ENCODE measurements at places on chromosomes 6 and 20.
A peak's percentile ranks its signal among the peaks of the same experiment; 100 is the strongest.

DNA sequence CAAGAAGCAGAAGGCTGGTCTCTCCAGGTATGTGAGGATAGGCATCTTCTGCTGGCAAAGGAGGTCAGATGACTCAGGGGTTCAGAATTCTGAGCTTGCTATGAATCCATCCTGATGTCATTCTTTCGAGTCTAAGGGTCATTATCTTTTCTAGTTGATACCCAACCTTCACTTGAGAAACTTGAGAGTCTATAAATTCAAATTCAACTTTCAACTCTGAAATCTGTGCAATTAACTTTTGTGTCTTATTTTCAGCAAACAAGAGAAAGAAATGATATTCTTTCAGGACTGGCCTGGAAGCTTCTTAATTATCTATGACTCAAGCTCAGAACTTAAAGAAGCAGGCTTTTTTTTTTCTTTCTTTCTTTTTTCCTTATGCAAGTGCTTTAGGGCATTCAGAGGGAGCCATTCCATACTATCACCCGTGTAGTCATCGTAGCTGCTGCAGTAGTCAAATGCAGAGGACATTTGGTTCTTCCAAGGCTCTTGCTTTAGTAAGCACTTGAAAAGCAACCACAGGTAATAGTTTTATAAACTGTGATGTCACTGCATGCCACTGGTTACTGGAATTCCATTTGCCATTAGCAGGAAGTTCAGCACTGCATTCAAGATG, 93.0 kb downstream of the ADTRP start:
- DNase-seq = peak; percentile 53

GRCh38 chr6:111623046-111623718, 17.5 kb upstream of the TRAF3IP2 start:
- DNase-seq = no peak

GRCh38 chr20:37071481-37071911, 24.3 kb downstream of the RBL1 start:
- no peak for DNase-seq

DNA sequence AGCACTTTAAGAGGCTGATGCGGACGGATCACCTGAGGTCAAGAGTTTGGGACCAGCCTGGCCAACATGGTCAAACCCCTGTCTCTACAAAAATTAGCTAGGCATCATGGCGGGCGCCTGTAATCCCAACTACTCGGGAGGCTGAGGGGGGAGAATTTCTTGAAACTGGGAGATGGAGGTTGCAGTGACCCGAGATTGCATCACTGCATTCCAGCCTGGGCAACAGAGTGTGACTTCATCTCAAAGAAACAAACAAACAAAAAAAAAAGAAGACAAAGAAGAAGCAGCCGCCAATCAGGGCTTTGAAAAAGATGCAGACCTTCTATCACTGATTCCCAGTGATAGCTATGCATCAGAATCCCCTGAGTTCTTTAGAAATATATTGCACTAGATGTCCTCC, 56.8 kb downstream of the COL9A1 start:
- no peak for DNase-seq

- no peak for DNase-seq
Measured at GRCh38 chr20:62366370-62367135, 559 bp downstream of the LAMA5 start.

DNA sequence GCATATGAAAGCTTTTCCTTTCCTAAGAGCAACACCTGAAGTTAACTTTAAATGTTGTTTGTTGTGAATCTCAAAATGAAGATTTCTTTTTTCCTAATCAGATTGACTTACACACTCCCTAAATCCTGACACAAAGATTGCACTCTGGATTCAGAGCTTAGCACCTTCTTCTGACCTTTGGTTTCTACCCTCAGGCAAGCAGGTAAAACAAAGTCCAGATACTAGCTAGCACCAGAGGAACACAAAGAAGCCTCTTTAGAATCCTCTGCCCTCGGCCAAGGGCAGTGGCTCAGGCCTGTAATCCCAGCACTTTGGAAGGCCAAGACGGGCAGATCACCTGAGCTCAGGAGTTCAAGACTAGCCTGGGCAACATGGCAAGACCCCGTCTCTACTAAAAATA, 14.5 kb downstream of the SERAC1 start:
- DNase-seq = no peak

DNA sequence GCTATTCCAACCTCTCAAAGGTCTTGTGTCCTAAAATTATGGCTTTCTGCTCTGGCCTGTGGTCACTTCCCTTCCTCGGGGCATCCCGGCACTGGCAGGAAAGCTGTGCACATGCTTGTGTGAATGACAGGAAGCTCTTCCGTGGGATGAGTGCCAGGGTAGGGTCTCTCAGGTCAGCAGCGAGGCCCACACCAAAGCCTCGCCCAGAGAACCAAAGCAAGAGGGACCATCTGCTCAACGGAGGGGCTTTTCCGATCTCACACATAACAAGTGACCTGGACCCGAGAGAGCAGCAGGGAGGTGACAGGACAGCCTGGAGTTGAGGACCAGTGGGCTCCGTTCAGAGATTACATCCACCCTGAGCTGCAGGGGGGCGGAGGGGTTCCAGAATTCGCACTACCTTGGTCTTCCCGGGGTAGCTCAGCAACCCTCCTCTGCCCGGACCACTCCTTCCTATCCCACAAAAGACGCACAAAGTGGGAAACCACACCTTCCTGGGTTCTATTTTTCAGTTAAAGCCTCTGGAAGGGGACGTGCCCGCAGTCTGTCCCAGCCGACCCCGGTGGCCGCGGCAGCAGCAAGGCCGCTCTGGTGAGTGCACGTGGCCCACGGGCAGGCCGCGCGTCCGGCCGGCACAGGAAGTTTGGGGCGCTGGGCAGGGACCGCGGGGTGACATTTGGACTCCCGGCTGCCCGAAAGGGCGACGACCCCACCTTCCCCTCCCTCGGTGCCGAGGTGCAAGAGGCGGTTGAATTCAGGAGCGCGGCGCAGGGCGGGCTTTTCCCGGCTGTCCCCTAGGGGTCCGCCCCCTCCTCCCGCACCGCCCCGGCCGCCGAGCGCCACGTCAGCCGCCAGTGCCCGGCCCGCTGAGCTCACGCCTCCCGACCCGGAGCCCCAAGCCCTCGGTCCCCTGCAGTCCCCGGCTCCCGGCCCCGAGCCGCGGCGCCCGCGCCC, 988 bp downstream of the TXNDC5 start:
- DNase-seq = peak; percentile 61

DNA sequence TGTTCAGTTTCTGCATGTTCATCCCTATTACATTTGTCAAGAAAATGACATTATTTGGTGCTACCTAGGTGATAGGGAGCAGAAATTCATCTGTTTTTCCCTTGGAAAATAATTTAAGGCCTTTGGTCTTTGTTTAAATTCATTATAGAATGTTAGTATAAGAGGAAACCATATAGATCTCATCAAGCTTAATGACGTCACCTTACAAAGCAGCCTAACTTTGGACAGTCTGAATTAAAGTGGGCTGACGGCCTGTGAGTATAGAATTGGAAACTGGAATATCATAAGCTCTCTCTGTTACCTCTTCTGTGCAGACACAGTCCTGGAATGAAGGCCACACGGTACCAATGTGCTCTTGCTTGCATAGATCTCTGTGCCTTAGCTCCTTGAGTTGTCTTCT, 108.1 kb downstream of the TBC1D7 start:
- DNase-seq = no peak

GRCh38 chr6:111764238-111765175, 108.7 kb downstream of the FYN start:
- DNase-seq = no peak

- no peak for DNase-seq
Measured at GRCh38 chr6:71268735-71269437, 19.7 kb upstream of the OGFRL1 start.

GRCh38 chr6:43284991-43285781, 12.9 kb upstream of the SLC22A7 start:
- no peak for DNase-seq
